Effector CD4-positive, alpha-beta T cell (primary cell): ENCODE measurements at places on chromosomes 1 and 21.
A peak's percentile ranks its signal among the peaks of the same experiment; 100 is the strongest.

- DNase-seq: no peak
Observed at GRCh38 chr1:237229333-237229732, 187.3 kb downstream of the RYR2 start.

- no peak for DNase-seq
Observed at GRCh38 chr1:243503155-243503554, 247.3 kb downstream of the SDCCAG8 start.

DNA sequence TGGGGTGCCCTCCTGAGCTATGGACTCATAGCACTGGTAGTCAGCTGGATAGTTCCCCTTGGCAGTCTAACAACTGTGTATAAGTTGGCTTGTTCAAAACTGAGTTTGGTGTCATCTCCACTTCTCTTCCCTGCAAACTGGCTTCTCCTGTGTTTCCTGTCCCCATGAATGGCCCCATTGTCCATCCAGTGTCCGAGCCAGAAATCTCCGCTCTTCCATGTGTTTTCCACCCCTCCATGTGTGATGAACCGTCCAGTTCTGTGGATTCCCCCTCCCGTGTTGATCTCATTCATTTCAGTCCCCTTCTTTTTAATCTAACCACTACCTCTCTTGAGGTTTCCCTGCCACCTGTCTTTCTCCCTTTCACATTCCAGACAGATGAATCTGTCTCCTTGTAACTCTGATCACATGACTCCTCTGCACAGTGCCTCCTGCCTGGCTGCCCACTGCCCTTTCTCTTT is 195.7 kb downstream of the ROR1 start:
- no peak for DNase-seq

DNA sequence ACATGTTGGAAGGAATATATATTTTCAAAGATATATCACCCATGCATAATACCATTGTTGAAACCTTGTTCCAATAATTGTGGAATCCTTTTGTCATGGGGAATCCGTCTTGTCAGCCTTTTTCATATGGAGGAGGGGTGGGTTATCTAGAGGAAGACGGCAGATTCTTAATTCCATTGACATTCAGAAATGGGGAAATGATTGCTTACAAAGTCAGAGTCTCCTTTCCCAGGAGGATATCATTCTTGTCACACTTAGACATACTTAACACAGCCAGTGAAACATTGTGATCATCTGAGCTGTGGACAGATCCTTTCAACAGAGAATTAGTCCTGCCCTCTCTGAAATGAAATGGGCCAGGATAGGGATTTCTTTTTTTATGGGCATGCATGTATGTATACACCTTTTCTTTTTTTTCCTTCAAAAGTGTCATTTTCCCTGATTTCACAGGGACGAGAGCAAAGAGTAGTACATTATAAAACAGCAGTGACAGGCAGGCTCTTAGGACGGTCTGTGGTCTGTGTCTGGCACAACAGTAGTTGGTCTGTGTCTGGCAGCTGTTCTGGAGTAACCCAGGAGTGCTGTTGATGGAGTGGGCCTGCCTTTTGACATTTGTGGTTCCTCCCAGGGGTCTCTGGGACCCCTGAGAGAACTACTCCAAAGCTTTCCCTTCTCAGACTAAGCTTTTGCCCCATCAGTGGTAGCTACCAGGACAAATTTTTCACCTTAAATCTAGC is 50.1 kb downstream of the VPS13D start:
- DNase-seq: no peak

DNA sequence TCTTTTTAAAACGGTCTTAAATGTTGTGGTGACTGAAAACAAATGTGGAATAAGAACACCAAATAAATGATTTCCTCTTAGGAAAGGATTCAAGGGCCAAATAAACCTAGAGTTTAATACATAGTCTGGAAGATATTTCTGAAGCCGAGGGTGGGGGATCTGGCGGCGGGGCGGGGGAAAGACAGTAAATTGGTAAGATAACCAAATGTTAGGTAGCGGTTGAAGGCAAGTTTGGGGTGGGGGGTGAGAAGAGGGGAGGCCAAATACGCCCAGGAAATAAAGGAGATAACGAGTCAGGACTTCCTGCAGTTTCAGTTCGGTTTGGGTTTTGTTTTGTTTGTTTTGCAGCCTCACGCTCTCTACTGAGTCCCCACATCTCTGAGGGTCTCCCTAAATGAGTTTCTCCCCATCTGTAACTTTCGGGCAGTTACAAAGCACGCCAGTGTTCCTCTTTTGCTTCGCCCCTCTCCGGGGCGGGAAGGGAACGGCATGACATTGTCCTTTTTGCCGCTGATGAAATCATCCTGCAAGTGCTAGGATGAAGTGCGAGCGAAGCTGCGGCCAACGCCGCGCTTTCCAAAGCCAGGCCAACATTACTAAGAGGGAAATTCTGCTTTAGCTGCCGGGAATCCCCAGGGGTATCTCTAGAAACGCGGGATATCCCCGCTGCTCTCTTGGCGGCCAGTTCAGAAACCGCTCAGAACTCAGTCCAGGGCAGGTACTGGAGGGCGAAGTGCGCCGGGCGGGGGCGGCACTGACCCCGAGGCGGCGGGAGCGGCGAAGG is 844 bp downstream of the NIBAN1 start:
- peak; percentile 43 for DNase-seq

GRCh38 chr1:240526312-240526711 is 85.6 kb downstream of the GREM2 start:
- DNase-seq: no peak

GRCh38 chr1:40636777-40637176 is 28.7 kb downstream of the RIMS3 start:
- DNase-seq: no peak

- no peak for DNase-seq
Observed at GRCh38 chr1:243433737-243434370, 178.0 kb downstream of the SDCCAG8 start.

GRCh38 chr1:15406614-15407559 is 2.8 kb upstream of the EFHD2 start:
- DNase-seq: no peak
